ENCODE measurements at places on chromosomes 5 and 9.

GRCh38 chr5:178106556-178107239, 6.6 kb upstream of the N4BP3 start:
- DNase-seq = no peak

DNA sequence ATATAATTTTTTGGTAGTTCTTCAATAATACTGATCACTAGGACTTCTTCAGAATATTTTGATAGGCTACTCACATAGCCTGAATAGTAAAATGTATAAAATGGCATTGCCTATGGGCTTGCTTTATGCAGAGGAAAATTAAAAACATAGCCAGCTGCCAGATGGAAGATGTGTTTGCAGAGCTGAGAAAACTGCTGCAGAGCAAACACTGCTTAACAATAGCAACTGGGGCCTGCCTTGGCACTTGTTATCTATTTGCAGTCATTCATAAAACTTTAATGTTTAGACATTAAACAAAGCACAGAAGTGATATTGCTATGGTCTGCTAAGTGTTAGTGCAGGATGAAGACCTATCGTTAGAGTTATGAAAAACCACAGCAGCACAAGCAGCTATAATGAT, 151.5 kb upstream of the SMC2 start:
- no peak for DNase-seq

DNA sequence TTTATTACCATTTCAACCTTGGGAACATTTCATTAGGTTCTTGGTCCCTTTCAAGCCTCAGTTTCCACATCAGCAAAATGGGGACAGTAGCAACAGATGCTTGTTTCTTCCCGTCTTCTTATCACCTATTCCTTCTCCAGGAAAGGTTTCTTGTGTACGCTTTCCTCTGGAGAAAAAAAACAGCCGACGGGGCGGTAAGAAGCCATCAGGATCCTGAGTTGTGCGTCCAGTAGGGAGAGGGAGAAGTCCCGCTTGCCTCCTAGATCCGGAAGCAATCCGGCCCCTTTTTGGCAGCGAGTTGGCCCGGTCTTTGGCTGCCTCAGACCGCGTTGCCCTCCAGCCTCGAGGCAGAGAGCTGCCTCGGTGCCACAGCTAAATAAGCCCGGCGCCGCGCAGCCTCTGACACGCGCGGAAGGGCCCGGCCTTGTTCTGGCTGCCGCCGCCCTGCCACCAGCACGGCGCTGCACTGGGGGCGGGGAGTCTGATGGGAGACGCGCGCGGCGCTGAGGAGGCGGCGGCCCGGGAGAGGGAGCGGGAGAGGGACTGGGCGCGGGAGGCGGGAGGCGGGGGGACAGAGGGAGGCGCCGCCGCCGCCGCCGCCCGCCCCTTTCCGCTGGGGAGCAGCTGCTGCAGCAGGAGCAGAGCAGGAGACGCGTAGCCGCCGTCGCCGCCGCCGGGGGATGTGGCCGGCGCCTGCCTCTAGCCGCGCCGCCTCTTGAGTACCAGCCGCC, at the start of gene SLC44A1:
Gene SLC44A1, plus strand, starts transcription at position 649 of the 731 bp plus-strand sequence. CDS start 218 bp downstream, outside the sequence.
- DNase-seq = peak; percentile 97

- no peak for DNase-seq
Observed at GRCh38 chr5:177382423-177383029, 1.7 kb upstream of the SLC34A1 start.

- no peak for DNase-seq
Observed at GRCh38 chr5:144333336-144333920, 162.8 kb downstream of the KCTD16 start.

DNA sequence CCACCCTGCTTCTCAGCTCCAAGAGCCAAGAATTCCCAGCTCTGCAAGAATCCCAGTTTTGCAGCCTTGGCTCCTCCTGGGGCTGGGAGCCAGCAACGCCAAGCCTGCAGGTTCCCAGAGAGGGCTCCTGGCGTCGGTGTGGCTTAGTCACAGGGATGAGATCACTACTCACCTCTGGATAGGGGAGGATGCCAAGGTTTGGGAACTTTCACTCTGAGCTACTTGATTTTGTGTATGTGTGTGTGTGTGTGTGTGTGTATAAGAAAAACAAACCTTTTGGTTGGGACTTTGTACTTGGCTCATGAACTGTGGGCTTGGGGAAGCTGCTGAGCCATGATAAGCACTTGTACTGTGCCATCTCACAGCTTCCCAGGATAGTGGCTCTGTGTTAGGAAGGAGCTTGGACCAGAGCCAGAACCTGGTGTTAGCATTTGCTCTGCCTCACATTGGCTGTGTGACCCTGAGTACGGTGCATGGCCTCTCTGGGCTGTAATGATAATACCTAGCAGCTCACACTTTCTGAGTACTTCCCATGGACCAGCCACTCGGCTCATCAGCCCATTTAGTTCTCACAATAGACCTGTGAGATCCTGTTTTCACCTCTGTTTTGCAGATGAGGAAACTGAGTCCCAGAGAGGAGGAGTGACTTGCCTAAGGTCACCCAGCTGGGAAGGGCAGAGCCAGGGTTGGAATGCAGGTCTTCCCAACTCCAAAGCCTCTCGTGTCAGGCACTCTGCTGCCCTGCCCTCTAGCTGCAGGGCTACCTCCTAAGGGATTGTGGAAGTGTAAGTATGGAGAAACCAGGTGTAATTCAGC, 41.4 kb upstream of the DAB2IP start:
- no peak for DNase-seq

DNA sequence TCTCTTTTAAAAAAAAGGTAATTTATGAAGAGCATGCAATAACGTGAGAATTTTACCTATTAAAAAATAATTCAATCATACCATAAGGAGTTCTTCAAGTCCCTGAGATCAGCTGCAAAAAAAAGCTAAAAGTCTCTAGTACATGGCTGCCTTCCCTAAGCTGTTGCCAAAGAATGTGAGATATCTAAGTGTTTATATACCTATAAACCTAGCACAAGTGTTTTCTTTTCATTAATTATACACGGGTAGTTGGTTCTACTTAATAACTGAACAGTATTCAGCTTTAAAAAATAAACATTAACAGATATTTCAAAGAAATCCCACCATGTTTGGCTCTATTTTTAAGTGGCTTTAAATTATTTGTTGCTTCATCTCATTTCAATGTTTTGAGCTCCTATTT, 25.9 kb downstream of the FNBP1 start:
- DNase-seq = no peak

GRCh38 chr9:24011009-24011717, 185.1 kb upstream of the ELAVL2 start:
- no peak for DNase-seq

Measured in amygdala (tissue), 56 donors.